T-helper 22 cell (primary cell): ENCODE measurements at places on chromosomes 4 and X.

DNA sequence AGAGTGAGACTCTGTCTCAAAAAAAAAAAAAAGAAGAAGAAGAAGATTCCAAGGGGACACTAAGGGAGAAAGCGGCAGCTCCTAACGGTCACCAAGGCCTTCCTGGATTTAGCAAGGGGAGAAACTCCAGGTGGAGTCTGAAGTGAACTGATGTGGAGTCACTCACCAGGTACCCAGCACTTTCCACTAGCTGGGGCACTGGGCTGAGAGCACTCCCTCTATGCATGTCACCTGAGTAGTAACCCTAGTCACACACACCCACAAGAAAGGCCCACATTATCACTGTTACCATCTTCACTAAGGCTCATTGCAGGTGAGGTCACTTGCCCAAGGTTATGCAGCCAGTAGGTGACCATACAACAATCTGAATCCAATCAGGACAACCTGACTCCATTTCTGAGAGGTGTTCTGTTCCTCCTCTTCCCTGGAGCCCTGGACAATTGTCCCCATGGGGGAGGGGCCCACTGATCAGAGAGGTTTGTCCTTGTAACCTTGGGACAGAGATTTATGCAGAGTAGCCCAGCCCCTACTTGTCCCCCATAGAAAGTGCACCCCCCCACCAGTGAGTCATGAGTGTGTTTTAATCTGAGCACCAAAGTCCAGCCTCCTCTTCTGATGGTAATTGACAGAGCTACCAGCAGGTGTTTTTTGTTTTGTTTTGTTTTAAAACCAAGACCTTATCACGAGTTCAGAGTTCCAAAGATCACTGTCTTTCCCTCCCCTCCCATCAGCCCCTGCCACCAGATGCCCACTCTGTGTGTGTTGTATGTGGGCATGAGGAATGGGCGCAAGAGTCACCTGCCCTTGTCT, 5.9 kb upstream of the SASH3 start:
- DNase-seq = no peak

DNA sequence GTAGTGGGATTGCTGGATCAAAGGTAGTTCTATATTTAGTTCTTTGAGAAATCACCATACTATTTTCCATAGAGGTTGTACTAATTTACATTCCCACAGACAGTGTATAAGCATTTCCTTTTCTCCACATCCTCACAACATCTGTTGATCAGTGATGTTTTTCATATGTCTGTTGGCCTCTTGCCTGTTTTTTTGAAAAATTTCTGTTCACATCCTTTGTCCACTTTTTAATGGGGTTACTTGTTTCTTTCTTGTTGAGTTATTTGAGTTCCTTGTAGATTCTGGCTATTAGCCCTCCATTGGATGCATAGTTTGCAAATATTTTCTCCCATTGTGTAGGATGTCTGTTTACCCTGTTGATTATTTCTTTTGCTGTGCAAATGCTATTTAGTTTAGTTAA, 72.6 kb downstream of the STOX2 start:
- no peak for DNase-seq

- no peak for DNase-seq
These were observed 44.1 kb downstream of the PPM1K start for GRCh38 chr4:88240297-88240714.

- DNase-seq = no peak
These were observed 1.4 kb upstream of the POLA1 start for GRCh38 chrX:24692305-24692704.

GRCh38 chrX:155148724-155149537, 67.3 kb upstream of the VBP1 start:
- DNase-seq = no peak

- no peak for DNase-seq
These were observed 43.7 kb downstream of the MAGEB16 start for GRCh38 chrX:35841872-35842271.
